RPMI7951 (cell line): ENCODE measurements at places on chromosomes 16 and 17.

- DNase-seq = no peak
These were observed 15.8 kb downstream of the CACNG5 start for GRCh38 chr17:66850692-66851091.

DNA sequence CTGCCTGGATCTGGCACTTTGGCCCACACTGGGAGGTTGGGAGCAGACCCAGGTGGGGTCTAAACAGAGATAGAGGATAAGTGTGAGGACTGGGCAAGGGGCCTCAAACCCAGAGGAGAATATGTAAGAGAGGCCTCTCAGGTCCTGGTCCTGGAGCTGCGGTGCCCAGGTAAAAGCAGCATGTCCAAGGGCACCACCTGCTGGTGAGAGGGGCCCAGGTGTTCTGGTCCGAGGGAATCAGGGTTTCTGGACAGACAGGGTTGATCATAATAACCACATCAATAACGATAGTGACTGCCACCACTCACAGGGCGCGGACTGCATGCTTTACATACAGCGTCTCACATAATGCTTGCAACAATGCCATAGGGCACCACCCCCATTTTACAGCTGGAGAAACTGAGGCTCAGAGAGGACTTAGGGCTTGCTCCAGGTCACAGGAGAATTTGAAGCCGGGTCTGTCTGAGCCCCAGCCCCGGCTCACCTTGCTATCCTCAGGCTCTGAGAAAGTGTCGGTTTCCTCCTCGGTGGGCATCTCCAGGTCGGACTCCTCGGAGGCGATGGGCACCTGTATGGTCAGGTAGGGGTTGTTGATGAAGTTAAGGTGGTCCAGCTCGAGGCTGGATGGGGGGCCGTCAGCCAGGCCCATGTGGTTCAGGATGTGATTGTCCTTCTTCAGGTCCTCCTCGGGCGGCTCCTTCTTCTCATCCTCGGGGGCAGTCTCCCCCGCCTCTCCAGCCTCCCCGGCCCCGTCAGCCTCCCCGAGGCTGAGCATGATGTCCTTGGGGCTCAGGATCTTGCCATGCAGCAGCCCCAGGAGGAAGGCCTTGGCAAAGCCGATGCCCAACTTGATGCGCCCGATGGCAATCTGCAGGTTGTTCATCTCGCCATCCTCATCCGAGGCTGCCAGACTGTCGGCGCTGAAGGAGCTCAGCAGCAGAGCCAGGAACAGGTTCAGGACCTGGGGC lies 19.1 kb upstream of the CD79B start:
- DNase-seq = no peak

DNA sequence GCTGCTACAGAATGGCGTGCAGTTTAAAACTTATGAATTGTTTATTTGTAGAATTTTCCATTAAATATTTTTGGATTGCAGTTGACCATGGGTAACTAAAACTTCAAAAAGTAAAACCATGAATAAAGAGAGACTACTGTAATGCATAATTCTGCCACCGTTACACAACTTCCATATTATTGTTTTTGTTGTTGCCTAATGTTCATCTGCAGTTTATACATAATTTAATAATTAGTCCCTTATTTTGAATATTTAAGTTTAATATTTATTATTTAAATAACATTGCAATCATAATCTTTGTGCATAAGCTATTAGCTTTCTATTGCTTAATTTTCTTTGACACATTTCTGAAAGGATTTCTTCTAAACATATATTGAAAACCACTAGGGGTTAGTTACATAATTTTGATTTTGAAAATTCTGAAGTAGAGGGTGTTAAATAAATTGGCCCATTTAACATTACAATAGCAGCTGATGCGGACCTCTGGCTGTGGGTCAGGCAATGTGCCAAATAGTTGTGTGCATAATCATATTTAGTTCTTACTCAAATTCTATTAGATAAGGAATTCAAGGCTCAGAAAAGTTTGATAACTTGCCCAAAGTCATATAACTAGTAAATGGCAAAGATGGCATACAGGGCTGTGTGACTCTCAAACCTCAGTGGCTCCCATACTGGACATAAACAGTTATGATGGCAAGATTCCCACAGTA lies 31.1 kb downstream of the PPM1E start:
- peak; percentile 52 for DNase-seq

- DNase-seq = peak; percentile 69
These were observed 8.1 kb upstream of the EFCAB13 start for GRCh38 chr17:47315451-47316266.

DNA sequence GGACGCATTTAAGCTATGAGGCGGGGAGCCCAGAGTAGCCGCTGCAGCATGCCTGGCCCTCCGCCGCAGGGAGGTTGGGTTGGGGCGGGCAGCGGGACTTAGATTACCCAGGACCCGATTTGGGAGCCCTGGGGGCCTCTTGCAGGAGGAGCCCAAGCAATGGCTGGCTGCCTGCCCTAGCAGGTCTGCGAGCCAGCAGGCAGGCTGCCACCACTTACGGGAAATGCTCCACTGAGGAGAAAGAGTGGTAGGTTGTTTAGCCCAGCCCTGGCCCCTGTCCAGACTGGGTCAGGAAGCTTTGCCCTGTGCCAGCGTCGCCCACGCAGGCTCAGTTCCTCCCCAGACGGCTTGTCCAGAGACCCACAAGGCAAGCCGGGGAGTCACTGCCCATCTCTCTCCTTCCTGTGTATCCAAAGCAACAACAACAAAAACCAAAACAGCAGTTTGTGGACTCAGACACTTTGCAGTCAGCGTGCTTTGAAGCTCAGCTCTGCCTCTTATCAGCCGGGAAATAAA lies 10.3 kb upstream of the TVP23A start:
- DNase-seq = peak; percentile 91

- DNase-seq = peak; percentile 59
These were observed 6.5 kb upstream of the CTCF start for GRCh38 chr16:67555795-67556212.

DNA sequence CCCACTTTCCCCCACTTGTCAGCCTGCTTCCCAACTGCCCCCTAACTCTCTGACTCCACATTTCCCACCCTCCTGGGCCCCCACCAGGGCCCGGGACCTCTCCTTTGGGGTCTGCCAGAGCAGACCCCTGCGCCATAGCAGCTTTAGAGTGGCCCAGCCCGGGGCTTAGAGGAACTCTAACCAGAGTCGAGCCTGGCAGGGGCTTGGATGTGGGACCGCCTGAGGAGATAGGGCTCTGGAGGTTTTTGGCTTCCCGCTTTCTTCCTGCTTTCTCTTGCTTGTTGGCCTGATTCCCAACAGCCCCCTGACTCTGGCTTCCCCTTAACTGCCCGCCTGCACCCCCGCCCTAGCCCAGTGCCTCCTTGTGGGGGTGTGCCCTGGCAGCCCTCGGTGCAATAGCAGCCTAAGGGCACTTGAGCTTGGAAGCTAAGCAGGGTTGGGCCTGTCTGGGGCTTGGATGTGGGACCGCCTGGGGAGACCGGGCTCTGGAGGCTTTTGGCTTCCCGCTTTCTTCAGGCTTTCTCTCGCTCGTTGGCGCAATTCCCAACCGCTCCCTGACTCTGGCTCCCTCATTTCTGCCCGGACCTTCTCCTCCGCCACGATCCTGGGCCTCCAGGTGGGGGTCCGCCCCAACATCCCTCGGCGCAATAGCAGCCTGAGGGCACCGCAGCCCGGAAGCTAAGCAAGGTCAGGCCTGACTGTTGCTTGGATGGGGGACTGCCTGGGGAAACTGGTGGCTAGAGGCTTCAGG lies 2292.0 kb downstream of the TP53TG3F start:
- no peak for DNase-seq

DNA sequence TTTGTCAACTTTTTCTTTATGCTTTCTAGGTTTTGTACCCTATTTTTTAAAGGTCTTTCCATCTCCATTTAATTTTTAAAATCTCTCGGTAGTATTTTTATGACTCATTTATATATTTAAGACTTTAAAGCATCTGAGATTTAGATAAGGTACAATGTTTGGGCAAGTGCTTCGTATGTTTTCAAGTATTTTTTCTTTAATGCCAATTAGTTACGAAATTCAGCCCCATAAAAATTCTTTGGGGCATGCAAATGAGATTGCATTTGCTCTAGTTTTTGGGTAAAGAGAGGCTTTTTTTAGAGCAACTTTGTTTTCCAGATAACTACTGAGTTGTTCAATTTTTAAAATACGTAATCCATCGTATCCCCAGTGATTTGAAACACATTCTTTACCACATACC lies 65.3 kb upstream of the CRHR1 start:
- no peak for DNase-seq

DNA sequence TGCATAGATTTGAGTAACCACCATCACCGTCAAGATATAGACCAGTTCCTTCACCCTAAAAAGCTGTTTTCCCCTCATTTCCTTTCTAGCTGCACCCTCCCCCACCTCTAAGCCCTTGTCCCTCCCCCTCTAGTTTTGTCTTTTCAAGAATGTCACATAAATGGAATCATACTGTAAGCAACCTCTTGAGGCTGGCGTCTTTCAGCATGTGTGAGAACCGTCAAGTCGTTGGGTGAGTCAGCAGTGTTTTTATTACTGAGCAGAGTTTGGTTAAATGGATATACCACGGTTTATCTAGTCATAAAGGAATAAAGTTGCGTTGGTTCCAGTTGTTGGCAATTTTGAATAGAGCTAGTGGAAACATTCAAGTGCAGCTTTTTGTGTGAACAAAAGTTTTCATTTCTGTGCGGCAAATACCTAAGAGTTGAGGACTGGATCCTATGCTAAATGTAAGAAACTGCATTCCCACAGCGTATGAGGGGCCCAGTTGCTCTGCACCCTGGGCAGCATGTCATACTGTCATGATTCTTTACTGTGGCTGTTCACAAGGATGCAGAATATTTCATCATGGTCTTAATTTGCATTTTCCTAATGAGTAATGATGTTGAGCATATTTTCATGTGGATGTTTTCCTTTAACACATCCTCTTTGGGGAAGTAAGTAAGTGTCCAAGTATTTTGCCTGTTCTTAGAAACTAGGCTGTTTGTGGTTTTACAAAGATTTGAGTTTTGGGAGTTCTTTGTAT lies 264.3 kb downstream of the CPPED1 start:
- DNase-seq = peak; percentile 49

DNA sequence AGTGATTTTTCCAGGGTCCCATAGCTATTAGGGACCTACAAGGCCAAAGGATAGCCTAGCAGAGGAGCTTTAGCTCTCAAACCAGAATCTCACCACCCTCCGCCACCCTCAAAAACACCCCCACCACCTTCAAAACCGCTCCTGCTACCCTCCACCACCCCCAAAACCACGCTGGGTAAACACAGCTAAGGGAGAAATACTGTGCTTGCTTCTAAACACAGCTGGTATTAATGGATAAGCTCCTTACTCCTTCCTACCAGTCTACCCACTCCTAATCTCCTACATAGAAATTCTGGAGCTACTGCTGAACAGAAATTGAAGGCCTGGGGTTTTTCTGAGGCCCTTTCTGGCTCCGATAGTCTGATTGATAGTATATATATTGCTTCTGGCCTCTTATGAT lies 2.2 kb upstream of the LPCAT2 start:
- no peak for DNase-seq

GRCh38 chr17:80718428-80718827 lies 173.8 kb downstream of the RPTOR start:
- DNase-seq = peak; percentile 34

DNA sequence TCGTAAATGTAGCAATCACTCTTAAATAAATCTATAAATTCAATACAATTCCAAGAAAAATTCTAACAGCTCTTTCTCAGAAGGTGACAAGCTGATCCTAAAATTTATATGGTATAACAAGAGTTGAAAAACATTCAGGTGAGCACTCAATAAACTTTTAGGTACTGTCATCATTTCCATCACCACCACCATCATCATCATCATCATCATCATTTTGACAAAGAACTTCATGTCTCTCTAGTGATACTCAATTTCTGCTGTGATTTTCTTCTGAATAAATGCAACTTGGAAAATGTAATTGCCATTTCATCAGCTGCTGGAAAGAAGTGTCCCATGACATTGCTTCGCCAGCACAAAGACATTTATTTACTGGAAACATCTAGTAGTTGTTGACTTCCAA lies 222.9 kb upstream of the IRX5 start:
- DNase-seq = no peak

DNA sequence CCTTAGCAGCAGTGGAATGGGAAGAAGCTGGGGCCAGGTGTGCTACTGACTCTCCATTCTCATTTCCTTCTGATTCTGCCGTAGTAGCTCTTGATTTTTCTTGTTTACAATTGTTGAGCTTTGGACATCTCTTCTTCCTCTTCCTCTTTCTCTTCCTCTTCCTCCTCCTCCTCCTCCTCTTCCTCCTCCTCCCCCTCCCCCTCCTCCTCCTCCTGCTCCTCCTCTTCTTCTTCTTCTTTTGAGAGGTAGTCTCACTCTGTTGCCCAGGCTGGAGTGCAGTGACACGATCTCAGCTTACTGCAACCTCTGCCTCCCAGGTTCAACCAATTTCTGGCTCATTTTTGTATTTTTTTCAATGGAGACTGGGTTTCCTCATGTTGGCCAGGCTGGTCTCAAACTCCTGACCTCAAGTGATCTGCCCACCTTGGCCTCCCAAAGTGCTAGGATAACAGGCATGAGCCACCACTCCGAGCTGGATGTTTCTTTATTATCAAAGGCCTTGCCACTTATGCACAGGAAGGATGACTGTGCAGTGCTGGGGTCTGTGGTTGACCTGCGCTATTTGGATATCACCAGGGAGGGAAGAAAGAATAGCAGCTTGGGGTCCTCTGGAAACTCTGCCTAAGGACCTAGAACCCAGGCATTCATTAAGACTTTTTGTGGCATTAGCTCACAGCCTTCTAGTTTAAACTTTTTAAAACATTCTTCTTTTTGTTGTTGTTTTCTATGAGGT lies 127.8 kb upstream of the KCNJ16 start:
- no peak for DNase-seq

DNA sequence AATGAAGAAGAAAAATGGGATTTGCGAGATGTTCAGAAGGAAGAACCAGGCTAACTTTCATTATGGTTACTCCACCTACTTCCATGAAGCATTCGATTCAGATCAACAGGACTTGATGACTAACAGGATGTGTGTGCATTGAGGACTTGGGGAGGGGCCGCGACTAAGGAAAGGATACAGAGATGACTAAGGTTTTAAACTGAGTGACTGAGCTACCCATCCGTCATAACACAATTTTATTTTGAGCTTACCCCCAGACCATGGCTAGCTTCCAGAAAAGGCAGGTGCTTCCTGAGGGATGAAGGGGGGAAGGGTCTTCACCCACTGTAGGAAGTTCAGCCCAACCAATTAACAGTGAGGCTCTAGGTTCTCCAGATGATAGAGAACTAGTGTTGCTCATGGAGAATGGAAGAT lies 2.5 kb upstream of the CDYL2 start:
- DNase-seq = peak; percentile 29
